ENCODE measurements at places on chromosomes 2 and 18. TPM values are rescaled to one million over a fixed set of nuclear protein-coding genes. Genes with fewer than 3 reads are reported as not detected.

GRCh38 chr2:64243081-64244036 is 99.1 kb upstream of the PELI1 start:
- no peaks in the 10 kb centered on the region for H3K4me1 ChIP-seq
- no peak overlapping the region for H3K4me3 ChIP-seq
- peaks cover 15% of the 10 kb centered on the region for H3K27me3 ChIP-seq
- peaks cover 15% of the 10 kb centered on the region for H3K36me3 ChIP-seq
- no peak for DNase-seq

GRCh38 chr2:119591523-119591922 is 47.3 kb downstream of the CFAP221 start:
- no peak for DNase-seq
- no peaks in the 10 kb centered on the region for H3K4me1 ChIP-seq
- H3K27me3 ChIP-seq: peaks cover 13% of the 10 kb centered on the region

- peaks cover 8% of the 10 kb centered on the region for H3K4me1 ChIP-seq
- H3K27ac ChIP-seq: no peak overlapping the region
- no peaks in the 10 kb centered on the region for H3K27me3 ChIP-seq
- H3K4me3 ChIP-seq: no peak overlapping the region
- no peaks in the 10 kb centered on the region for H3K36me3 ChIP-seq
These were observed 24.4 kb upstream of the CATIP start for GRCh38 chr2:218332288-218332687.

- no peak overlapping the region for H3K4me3 ChIP-seq
- H3K36me3 ChIP-seq: no peaks in the 10 kb centered on the region
- no peaks in the 10 kb centered on the region for H3K4me1 ChIP-seq
These were observed 46.7 kb downstream of the ARHGAP28 start for GRCh38 chr18:6776188-6776587.

Gene OTX1
- 0.08 TPM for total RNA-seq

Gene CFAP65
- total RNA-seq: not detected

Gene SLC11A1
- 0.13 TPM for total RNA-seq

Gene POU3F3
- total RNA-seq: not detected

Gene KCNJ3
- total RNA-seq: not detected
